Calu3 (cell line): ENCODE measurements at places on chromosomes 4 and X. TPM values are rescaled to one million over a fixed set of nuclear protein-coding genes. Genes with fewer than 3 reads are reported as not detected.
A peak's percentile ranks its signal among the peaks of the same experiment; 100 is the strongest.

DNA sequence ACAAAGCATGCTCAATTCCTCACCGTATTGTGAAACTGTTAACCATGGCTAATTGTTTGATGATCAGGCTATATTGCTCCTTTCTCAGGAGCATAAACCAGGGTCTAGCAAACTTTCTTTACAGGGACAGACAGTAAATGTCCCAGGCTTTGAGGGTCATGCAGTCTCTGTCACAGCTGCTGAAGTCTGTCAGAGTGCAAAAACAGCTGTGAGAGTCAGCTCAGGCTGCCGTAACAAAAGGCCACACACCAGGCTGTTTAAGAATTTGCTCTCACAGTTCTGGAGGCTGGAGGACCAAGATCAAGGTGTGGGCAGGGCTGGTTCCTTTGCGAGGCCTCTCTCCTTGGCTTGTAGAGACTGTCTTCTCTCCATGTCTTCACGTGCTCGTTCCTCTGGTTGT, 75.6 kb downstream of the GPR143 start:
- H3K4me3 ChIP-seq: no peak overlapping the region
- H3K27ac ChIP-seq: no peak overlapping the region
- no peaks in the 10 kb centered on the region for H3K27me3 ChIP-seq
- H3K36me3 ChIP-seq: no peaks in the 10 kb centered on the region

DNA sequence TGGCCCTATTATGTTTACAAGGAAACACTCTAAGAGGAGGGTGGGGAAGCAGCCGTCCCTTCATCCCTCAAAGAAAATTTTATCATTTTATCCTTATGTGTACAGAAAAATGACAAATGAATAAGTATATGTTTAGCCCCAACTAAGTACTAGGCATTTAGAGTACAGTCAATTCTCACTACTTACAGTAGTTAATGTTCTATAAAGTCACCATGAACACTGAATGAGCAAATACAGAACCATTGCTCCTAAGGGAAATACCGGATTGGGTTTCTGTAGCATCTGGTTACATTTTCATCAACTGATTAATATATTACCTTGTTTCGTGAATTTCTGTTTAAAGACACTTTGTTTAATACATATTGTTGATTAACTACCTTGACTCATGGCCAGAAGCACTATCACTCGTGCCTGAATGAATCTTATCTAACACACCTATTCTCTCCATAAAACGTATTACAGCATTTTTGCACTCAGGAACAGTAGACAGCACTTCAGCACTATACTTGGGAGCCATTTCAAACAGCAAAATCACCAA, 109.3 kb downstream of the ASB9 start:
- peak overlapping the region; percentile 33 for H3K4me3 ChIP-seq
- H3K27ac ChIP-seq: peak overlapping the region; percentile 85
- peaks cover 8% of the 10 kb centered on the region for H3K36me3 ChIP-seq
- peaks cover 16% of the 10 kb centered on the region for H3K4me1 ChIP-seq

DNA sequence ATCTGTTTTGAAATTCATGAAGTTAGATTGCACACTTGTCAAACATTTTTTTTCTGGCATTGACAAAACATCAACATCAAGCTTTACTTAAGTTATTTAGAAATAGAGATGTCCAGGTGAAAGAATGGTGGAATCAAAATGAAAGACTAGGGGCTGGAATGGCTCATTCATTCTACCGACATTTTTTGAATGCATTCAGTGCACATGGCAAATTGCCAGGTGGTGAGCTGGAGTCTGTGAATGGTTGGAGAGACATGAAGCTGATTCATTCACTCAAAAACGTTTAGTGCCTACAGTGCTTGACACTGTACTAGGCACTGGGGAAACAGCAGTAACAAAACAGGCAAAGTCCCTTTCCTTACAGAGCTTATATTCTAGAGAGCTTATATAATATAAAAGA, 292.4 kb downstream of the PPP1R2C start:
- H3K27ac ChIP-seq: no peak overlapping the region
- H3K4me3 ChIP-seq: no peak overlapping the region
- no peaks in the 10 kb centered on the region for H3K4me1 ChIP-seq

- peaks cover 12% of the 10 kb centered on the region for H3K4me1 ChIP-seq
- DNase-seq: peak; percentile 55
- H3K27me3 ChIP-seq: no peaks in the 10 kb centered on the region
- no peak overlapping the region for H3K27ac ChIP-seq
- H3K36me3 ChIP-seq: no peaks in the 10 kb centered on the region
These were observed 88.3 kb downstream of the AMELX start for GRCh38 chrX:11381464-11381863.

- H3K4me3 ChIP-seq: no peak overlapping the region
- no peaks in the 10 kb centered on the region for H3K36me3 ChIP-seq
These were observed 158.3 kb downstream of the LDB2 start for GRCh38 chr4:16739997-16740624.

The DDX53 gene
- not detected in 2 replicates for total RNA-seq

The TLR1 gene
- total RNA-seq: 1.1 and 1.3 TPM in 2 replicates

The GIMD1 gene
- not detected in 2 replicates for total RNA-seq

The EVC2 gene
- not detected in 2 replicates for total RNA-seq
